Adrenal gland (tissue), 19 donors: ENCODE measurements at places on chromosomes 1 and 21.

DNA sequence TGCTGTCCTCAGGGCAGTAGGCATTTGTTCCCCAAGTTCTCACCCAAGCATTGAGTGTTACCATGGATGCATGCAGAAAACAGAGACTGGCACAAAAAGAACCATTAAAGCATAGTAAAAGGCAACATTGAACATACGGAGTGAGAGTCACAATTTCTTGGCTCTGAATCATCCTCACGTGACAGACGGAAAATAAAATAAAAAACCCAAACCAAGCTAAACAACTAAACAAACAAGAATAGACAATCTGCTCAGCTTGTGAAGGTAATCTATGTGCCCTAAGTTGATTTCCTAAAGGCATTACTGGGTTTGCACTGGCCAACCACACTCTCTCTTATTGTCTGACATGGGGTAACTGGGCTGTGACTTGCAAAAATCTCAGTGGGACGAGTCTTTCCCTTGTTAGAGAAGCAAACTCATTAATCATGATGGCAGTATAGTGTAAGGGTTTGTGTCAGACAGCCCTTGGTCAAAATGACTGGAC lies 306.0 kb downstream of the ASTN1 start:
- DNase-seq: no peak

- DNase-seq: no peak
Observed at GRCh38 chr1:159181328-159182024, 10.1 kb downstream of the CADM3 start.

- no peak for DNase-seq
Observed at GRCh38 chr1:207578796-207579435, 66.0 kb upstream of the CR1L start.

DNA sequence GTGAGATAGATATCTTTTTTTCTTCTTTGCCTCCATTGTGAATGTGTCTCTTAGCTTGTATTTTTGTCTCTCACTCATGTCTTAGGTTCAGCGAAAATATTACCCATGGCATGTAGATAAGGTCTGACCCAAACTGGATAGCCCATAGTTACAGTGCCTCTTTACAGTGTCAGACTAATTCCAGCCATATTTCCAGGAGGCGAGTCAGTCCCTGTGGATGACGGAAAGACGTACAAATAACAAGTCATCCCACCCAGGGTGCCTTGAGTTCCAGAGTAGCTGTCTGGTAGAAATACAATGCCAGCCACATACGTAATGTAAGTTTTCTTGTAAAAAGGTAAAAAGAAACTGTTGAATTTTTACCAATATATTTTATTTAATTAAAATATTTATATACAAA lies 157.3 kb downstream of the ZNF281 start:
- no peak for DNase-seq

- DNase-seq: no peak
Observed at GRCh38 chr1:40014253-40014706, 26.2 kb upstream of the CAP1 start.
